ENCODE measurements at places on chromosomes 2 and 18. TPM values are rescaled to one million over a fixed set of nuclear protein-coding genes. Genes with fewer than 3 reads are reported as not detected.

FAM228A gene
- not detected for total RNA-seq

DNA sequence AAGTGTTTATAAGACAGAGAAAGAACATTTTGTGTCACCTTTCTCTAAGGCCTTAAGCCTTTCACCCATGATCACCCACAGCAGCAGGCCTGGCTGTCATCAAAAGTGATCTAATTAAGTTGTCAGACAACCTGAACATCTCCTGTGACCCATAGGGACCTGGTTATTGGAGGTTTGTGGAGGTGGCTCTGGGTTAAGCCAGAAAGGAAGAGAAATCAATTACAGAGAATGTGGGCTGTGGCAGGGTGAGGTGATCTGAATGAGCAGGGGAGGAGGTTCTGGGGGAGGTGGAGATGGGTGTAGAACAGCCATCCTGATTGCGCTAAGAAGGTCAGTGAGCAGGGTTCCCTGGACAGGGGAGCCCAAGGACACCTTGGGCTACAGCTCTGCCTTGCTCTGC is 170.8 kb downstream of the FSHR start:
- H3K27me3 ChIP-seq: no peaks in the 10 kb centered on the region
- no peaks in the 10 kb centered on the region for H3K36me3 ChIP-seq
- H3K27ac ChIP-seq: no peak overlapping the region
- no peak for DNase-seq
- no peak overlapping the region for H3K4me3 ChIP-seq
- H3K4me1 ChIP-seq: no peaks in the 10 kb centered on the region

DNA sequence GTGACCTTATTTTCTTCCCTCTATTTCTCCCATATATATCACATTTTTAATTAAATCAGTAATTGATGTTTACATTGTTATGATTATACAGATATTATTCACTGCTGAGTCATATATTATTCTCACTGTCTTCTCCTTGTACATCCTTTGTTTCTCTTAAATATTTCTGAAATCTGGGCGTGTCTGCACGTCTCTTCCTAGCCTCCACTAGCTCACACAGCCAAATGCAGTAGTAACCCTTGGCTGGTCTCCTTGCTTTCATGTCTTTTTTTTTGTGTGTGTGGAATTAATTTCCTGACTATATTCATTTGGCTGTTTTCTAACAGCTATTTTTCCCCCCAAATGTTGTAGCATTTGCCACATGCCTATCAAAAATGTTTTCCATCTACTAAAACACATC is 15.8 kb downstream of the CCNYL1 start:
- no peaks in the 10 kb centered on the region for H3K27me3 ChIP-seq
- H3K36me3 ChIP-seq: peaks cover 4% of the 10 kb centered on the region
- H3K27ac ChIP-seq: no peak overlapping the region
- DNase-seq: no peak

KLF7 gene
- 13.1 TPM for total RNA-seq

DNA sequence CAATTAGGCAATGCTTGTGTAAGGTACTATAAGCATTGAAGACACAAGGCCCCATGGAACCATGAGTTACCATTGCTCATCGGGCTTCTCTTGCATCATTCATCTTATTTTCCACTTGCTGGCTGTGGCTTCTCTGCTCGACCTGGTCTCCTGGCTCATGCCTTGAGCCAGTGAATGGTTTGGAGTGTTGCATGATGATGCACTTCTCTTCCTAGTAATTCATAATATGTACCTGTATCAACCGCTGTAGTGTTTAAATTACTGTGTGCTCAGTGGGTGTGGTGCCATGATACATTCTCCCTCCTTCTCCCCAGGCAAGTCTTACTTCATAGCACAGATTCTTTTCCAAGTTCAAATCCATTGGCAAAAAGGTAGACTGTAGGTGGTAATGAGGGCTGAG is 66.8 kb downstream of the ABCA12 start:
- no peak overlapping the region for H3K27ac ChIP-seq
- no peaks in the 10 kb centered on the region for H3K36me3 ChIP-seq
- H3K4me1 ChIP-seq: no peaks in the 10 kb centered on the region
- no peak overlapping the region for H3K4me3 ChIP-seq
- H3K27me3 ChIP-seq: 0 out of 2 replicates have a peak, but pooled peaks cover 3% of the 10 kb centered on the region

- DNase-seq: no peak
- H3K36me3 ChIP-seq: peaks cover 12% of the 10 kb centered on the region
- H3K4me3 ChIP-seq: no peak overlapping the region
- peaks cover 55% of the 10 kb centered on the region for H3K4me1 ChIP-seq
- no peaks in the 10 kb centered on the region for H3K27me3 ChIP-seq
- no peak overlapping the region for H3K27ac ChIP-seq
Observed at GRCh38 chr2:105321875-105322646, 7.5 kb downstream of the TGFBRAP1 start.

DNA sequence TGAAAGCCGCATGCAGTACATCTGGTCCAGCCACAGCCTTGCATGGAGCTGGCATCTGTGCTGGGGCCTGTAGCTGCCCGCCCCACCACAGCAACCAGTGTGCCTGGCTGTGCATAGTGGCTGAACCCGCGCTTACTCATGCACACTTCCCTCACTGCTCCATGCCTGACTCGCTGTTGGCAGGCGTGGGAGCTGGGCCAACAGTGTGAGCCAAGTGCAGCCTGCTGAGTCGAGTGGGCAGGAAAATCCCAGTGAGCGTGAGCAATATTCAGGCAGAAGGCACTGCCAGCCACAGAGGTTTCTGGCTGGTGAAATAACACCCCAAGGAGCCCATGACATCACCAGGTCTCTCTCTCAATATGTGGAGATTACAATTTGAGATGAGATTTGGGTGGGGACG is 1674.1 kb upstream of the TMEFF2 start:
- no peak overlapping the region for H3K27ac ChIP-seq
- no peak overlapping the region for H3K4me3 ChIP-seq
- no peaks in the 10 kb centered on the region for H3K36me3 ChIP-seq
- no peak for DNase-seq
- H3K27me3 ChIP-seq: no peaks in the 10 kb centered on the region
- no peaks in the 10 kb centered on the region for H3K4me1 ChIP-seq

DNA sequence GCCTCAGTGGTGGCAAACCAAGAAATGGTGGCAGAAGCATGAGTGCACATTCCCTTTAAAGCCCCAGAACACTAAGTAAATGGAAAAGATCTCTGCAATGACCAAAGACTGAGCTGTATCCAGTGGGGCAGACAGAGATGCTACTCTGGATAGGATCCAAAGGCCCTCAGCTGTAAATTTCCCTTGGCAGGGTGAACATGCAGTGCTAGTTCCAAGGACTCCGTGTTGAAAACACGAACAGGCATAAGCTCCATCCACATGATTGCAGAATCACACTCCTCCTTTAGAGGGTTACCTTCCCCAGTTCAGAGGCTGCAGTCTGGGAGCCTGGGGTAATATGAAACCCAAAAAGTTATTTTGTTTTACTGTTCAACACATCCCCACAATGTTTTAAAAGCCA is 98.6 kb upstream of the KLF7 start:
- H3K27ac ChIP-seq: no peak overlapping the region
- no peaks in the 10 kb centered on the region for H3K27me3 ChIP-seq
- H3K4me1 ChIP-seq: peaks cover 23% of the 10 kb centered on the region
- H3K36me3 ChIP-seq: no peaks in the 10 kb centered on the region
- no peak overlapping the region for H3K4me3 ChIP-seq
- DNase-seq: no peak

COBLL1 gene
- total RNA-seq: 10.6 TPM

GRCh38 chr2:197092431-197092830 is 165.9 kb upstream of the PGAP1 start:
- H3K36me3 ChIP-seq: no peaks in the 10 kb centered on the region
- no peak overlapping the region for H3K4me3 ChIP-seq
- H3K27ac ChIP-seq: no peak overlapping the region
- H3K27me3 ChIP-seq: no peaks in the 10 kb centered on the region
- H3K4me1 ChIP-seq: no peaks in the 10 kb centered on the region

DYTN gene
- not detected for total RNA-seq

ZNF385B gene
- not detected for total RNA-seq

- DNase-seq: no peak
- no peaks in the 10 kb centered on the region for H3K4me1 ChIP-seq
- no peaks in the 10 kb centered on the region for H3K36me3 ChIP-seq
Observed at GRCh38 chr2:70659551-70659950, 105.9 kb upstream of the TGFA start.

GYPC gene
- not detected for total RNA-seq

DNA sequence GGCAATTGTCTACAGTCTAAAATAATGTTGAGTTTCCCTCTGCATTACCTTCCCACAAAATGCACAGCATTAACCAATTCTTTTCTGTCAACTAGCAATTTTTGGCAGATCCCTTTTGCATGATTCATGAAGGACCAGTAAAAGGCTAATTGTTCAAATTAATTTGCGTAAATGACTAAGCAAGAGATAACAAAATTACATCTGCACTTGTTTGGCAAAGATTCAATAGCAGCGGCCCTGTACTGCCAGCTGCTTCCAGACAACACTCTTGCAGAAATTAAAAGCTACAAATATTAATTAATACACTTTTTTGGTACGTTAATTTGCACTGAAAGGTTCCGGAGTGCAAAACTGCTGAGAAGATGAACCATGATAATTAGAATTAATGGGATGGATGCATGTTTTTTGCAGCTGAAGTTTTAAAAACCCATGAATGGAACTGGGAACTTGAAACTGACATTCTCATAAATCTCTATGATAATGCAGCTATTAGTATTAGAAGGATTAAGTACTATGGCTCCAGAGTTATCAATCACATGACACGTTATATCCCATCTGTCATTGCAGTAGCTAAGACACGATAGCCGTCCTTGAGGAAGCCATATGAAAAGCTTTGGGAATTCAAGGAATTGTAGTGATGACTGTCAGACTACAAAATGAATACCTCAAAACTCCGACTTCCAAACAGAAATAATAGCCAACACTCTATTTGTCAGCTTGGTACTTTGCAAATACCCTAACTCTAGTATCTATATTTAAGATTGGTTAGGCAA is 1268.3 kb upstream of the ACVR2A start:
- H3K36me3 ChIP-seq: no peaks in the 10 kb centered on the region
- DNase-seq: no peak
- no peaks in the 10 kb centered on the region for H3K27me3 ChIP-seq
- H3K4me1 ChIP-seq: peaks cover 18% of the 10 kb centered on the region
- no peak overlapping the region for H3K4me3 ChIP-seq

DNA sequence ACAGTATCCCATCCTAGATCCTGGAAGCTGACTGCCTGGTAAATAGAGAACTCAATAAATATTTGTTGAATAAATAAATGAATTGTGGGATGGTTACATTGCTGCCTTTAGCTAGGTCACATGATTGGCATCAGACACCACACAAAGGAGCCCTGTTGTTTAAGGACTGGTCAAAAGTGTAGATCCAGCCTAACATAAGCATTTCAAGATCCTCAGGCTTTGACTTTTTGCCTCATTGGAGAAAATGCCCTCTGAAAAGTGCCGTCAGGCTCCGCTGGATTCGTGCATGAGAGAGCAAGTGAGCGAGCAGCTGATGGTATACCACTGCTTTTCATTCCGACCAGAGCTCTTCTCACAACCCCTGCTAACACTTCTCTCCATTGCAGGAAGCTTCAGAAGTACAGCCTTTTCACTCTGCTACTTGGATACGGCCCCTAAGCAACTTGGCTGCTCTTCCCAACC is 1.3 kb upstream of the ZNF24 start:
- no peak overlapping the region for H3K4me3 ChIP-seq
- H3K4me1 ChIP-seq: peaks cover 16% of the 10 kb centered on the region
- no peak for DNase-seq
- peaks cover 29% of the 10 kb centered on the region for H3K36me3 ChIP-seq

FBXO36 gene
- total RNA-seq: 3.8 TPM

SIGLEC15 gene
- total RNA-seq: 0.06 TPM

DNA sequence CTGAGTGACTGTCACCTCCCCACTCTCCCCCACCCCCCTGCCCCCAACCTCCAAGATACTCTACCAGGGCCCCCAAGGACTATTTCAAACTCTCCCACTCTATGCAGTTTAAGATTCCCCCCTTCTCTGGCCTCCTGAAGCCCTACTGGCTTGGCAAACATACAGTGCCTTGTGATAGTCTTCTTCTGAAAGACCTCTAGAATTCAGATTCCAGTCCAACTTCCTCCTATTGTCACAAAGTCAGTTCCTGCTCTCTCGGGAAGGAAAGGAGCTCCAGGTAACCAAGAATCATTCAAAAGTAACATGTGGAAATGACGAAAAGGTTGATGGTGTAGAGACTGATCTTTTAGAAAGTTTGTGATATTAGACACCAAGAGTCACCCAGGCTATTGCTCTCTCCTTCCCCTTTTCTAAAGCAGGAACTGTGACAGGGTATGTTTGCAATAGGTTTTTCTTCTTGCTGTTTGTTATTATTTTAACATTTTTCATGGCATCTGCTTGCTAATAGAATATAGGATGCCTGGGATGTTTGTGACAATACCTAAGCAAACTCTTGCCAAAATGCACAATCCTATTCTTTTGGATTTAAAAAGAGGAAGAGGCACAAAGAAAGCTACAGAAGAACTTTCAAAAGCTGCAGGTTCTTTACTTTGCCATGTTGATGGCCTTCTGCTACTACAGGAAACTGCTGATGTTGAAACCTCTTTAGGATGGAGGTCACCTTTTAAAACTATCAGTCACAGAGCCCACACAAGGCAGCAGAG is 93.5 kb upstream of the MGAT4A start:
- no peak overlapping the region for H3K27ac ChIP-seq
- no peaks in the 10 kb centered on the region for H3K36me3 ChIP-seq
- no peaks in the 10 kb centered on the region for H3K4me1 ChIP-seq
- no peak overlapping the region for H3K4me3 ChIP-seq

DNA sequence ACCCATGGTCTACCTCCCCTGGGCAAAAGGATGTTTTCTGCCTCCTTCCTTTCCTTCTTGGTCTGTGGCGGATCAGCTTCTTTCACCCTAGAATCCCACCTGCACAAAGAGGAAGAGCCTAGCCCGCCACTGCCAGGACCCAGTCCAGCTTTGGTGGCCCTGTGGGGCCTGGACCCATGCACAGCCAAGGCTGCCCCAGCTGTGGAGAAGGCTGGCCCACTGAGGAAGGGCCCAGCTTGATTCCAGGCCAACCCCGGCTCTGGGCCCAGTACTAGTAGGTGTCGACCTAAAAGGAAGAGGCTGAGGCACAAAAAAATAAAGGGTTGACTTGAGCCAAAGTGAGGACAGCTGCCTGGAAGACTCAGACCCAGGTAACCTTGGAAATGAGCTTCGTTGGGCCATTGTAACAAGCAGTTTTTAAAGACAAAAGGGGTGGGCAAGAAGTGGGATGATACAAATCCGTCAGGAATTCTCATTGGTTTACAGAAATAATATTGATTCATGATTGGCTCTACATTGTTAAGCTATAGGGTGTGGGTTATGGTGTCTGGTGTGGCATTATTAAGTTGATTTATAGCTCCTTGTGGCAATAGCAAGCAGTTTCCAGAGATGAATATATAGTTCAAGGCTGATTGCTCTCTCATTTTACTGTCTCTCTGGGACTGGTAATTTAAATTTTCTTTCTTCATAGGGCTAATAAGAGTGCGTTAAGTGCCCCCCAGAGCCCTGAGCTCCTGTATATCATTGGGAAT is 29.8 kb upstream of the MAL start:
- no peaks in the 10 kb centered on the region for H3K4me1 ChIP-seq
- H3K27me3 ChIP-seq: no peaks in the 10 kb centered on the region
- H3K27ac ChIP-seq: no peak overlapping the region
- H3K4me3 ChIP-seq: no peak overlapping the region
- H3K36me3 ChIP-seq: no peaks in the 10 kb centered on the region
- DNase-seq: no peak

- peaks cover 63% of the 10 kb centered on the region for H3K27me3 ChIP-seq
- DNase-seq: no peak
- no peak overlapping the region for H3K4me3 ChIP-seq
- no peaks in the 10 kb centered on the region for H3K36me3 ChIP-seq
- peaks cover 11% of the 10 kb centered on the region for H3K4me1 ChIP-seq
Observed at GRCh38 chr18:48139431-48140347, 209.2 kb upstream of the SMAD2 start.
